ENCODE measurements at places on chromosomes 2 and 18.

GRCh38 chr2:231488331-231488730, 24.0 kb upstream of the NCL start:
- DNase-seq: no peak

DNA sequence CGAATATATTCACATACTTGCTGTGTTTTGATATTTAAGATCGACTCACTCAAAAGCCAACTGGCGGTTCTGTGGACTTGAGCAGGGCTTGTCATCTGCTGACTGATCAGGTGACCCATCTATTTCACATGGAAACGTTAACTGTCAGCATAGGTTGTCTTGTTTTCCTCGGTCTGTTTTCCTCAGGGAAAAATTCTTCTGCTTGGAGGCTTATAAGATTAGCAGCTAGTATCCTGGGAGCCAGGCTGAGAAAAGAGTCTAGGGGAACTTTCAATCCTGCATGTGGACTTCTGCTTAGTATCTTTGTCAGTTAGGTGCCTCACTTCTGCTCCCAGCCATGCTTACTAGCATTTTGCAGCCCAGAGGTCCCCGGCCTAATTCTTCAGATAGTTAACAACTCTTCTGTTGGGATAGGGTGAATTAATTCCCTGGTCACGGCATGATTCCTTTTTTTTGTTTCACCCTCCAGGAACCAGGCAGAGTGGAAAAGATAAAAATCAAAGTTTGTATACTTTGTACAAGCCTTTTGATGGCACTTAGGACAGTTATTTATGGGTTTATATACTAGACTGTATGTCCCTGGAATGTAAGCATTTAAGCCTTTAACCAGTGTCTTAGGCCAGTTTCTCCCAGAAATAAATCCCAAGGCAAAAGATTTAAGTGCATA, 226.0 kb downstream of the GULP1 start:
- DNase-seq: no peak

DNA sequence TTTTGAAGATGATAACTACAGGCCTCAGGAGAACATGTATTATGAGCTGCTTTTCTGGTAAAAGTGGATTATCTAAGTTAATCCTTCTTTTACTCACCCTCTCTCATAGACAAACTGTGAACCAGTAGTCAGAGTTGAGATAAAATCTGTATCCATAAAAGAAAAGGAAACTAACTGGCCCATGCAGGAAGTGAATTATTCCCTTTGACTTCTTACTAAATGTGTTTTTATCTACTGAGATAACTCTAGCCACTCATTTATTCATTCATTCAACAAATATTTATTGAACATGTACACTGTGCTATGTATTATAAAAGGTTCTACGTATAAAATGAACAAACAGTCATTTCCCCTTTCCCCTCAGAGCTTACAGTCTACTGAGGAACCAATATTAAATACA, 10.0 kb downstream of the WDR35 start:
- no peak for DNase-seq

DNA sequence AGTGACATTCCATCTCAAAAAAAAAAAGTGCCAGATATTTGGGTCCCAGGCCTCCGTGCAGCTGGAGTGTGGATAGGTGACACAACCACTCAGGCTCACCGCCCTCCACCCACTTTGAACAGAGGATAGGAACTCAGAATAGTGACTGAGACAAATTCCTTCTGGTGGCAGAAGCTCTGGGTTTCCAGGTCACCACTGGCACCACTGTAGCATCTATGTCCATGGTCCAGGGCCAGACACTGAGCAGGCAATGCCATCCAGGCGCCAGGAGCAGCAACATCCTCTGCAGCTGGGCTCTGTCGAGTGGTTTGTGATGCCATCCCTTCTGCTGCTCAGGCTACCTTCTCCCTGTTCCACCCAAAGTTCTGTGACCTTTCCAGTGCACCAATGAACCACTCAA, 81.5 kb upstream of the PTPRM start:
- DNase-seq: no peak

DNA sequence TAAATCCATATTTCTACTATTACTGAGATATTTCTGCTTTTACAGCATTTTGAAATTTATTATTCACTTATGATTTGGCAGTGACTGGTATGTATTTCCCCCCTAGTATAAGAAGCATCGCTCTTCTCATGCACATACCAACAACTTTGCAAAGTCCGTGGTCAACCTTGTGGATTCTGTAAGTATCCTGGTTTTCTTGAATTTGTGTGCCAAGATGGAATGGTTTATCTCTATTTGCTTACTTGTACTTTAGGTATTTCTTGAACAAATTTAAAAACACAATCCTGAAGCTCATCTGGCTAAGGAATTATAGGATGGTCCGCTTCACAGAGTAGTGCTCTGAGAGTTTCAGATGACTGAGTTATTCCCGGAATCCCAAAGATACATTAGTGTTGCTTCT, 85.0 kb upstream of the FAM237A start:
- DNase-seq: no peak

- peak; percentile 76 for DNase-seq
Measured at GRCh38 chr2:127410871-127411652, 7.2 kb upstream of the PROC start.
